ENCODE measurements at places on chromosomes 7 and 10.
A peak's percentile ranks its signal among the peaks of the same experiment; 100 is the strongest.

DNA sequence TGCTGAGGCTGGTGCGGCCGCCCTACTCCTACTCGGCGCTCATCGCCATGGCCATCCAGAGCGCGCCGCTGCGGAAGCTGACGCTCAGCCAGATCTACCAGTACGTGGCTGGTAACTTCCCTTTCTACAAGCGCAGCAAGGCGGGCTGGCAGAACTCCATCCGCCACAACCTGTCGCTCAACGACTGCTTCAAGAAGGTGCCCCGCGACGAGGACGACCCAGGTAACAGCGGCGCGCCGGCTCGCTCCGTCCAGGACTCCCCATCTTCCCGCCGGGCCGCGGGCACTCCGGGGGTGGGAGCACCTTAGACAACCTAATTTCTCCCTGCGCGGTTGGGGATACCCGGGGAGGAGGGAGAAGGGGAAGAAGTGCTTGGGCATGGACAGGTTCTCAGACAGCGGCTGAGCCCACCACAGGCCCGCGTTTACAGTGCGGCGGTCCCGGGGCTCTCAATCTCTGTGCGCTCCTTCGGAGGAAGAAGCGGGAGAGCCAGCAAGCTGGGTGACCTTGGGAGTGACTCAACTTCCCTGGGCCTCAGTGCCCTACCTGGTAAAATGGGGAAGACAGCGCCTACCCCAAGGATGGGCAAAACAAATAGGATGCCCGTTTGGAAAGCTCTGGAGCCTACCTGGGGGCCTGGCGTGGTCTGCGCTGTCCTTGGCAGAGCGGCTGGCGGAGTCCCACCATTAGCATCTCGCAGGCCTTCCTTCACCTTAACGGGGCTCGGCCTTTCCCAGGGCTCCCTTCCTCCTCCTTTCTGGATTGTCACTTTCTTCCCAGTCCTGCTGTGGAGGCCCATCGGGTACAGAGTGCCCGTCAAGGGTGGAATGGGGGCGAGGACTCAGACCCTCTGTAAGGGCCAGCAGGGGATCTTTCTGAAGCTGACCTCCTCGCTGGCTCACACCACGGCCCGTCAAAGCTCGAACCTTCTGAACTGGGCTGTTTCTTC is 852 bp downstream of the FOXI2 start:
- no peak for DNase-seq
- H3K27ac ChIP-seq, result no peak overlapping the region
- H3K4me3 ChIP-seq, result no peak overlapping the region
- peaks cover 35% of the 10 kb centered on the region for H3K27me3 ChIP-seq
- H3K36me3 ChIP-seq, result no peaks in the 10 kb centered on the region

DNA sequence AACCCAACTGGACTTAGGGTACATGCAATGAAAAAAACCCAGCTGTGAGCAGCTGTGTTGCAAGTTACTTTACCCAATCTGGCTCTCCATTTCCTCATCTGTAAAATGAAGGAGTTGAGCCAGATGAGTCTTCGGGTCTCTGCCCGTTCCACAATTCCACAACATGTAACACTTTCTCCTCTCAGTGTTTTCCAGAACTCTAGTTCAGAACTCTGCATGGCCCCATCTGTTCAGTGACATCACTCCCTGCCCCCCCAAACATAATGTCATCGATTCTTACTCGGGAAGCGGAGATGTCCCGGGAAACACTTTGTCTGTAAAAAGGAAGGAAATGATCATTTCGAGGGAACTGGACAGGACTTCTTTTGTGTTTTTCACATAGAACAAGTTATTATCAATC is 2.5 kb downstream of the SH3PXD2A start:
- peaks cover 8% of the 10 kb centered on the region for H3K4me1 ChIP-seq
- no peaks in the 10 kb centered on the region for H3K36me3 ChIP-seq
- peaks cover 39% of the 10 kb centered on the region for H3K27me3 ChIP-seq
- DNase-seq, result no peak
- no peak overlapping the region for H3K4me3 ChIP-seq

- peaks cover 74% of the 10 kb centered on the region for H3K36me3 ChIP-seq
- no peak overlapping the region for H3K27ac ChIP-seq
- peaks cover 62% of the 10 kb centered on the region for H3K4me1 ChIP-seq
- H3K27me3 ChIP-seq, result no peaks in the 10 kb centered on the region
- DNase-seq, result no peak
Measured at GRCh38 chr7:92753614-92754013, 82.8 kb downstream of the CDK6 start.

- H3K27me3 ChIP-seq, result peaks cover 16% of the 10 kb centered on the region
- H3K4me3 ChIP-seq, result no peak overlapping the region
- H3K36me3 ChIP-seq, result no peaks in the 10 kb centered on the region
- no peak overlapping the region for H3K27ac ChIP-seq
Measured at GRCh38 chr7:78039790-78040776, 241.5 kb downstream of the PHTF2 start.

DNA sequence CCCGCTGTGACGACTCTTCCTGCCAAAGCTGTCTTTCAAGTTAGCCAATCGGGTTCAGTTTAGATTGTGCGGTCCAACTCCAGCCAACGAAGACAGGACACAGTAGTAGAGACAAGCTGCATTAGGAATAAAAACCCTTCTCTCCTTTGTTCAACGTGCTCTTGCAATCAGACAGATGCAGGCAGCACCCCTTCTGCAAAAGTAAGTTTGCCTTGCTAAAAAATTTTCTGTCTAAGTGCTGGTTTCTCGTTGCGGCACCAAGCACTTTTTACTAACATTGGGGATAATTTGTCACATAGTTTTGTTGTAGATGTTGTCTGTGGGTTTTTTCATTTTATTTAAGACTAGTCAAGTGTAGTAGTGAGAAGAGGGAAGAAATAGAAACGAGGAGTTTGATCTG is 58.1 kb downstream of the MINPP1 start:
- H3K4me1 ChIP-seq, result no peaks in the 10 kb centered on the region
- peaks cover 2% of the 10 kb centered on the region for H3K36me3 ChIP-seq
- peaks cover 12% of the 10 kb centered on the region for H3K27me3 ChIP-seq
- no peak for DNase-seq

- no peak overlapping the region for H3K27ac ChIP-seq
- no peak for DNase-seq
- peaks cover 8% of the 10 kb centered on the region for H3K27me3 ChIP-seq
- H3K36me3 ChIP-seq, result no peaks in the 10 kb centered on the region
Measured at GRCh38 chr10:75508814-75509306, 77.4 kb downstream of the LRMDA start.

DNA sequence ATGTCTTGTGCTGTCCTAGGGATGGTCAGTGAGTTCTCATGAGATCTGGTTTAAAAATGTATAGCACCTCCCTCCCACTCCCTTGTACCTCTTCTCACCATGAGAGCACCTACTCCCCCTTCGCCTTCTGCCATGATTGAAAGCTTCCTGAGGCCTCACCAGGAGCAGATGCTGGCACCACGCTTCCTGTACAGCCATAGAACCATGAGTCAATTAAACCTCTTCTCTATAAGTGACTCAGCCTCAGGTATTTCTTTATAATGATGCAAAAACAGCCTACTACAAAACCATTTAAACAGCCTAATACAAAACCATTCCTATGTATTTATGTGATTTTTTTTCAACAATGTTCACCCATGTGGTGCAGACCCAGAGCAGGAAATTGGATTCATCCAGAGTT is 32.0 kb downstream of the KDM7A start:
- H3K27me3 ChIP-seq, result no peaks in the 10 kb centered on the region
- no peak overlapping the region for H3K4me3 ChIP-seq
- peaks cover 60% of the 10 kb centered on the region for H3K4me1 ChIP-seq
- DNase-seq, result no peak
- peak overlapping the region; percentile 75 for H3K27ac ChIP-seq

- H3K36me3 ChIP-seq, result peaks cover 10% of the 10 kb centered on the region
- H3K27me3 ChIP-seq, result no peaks in the 10 kb centered on the region
- H3K4me3 ChIP-seq, result no peak overlapping the region
- H3K27ac ChIP-seq, result no peak overlapping the region
- DNase-seq, result no peak
- no peaks in the 10 kb centered on the region for H3K4me1 ChIP-seq
Measured at GRCh38 chr10:96596422-96597407, 9.9 kb upstream of the TM9SF3 start.

DNA sequence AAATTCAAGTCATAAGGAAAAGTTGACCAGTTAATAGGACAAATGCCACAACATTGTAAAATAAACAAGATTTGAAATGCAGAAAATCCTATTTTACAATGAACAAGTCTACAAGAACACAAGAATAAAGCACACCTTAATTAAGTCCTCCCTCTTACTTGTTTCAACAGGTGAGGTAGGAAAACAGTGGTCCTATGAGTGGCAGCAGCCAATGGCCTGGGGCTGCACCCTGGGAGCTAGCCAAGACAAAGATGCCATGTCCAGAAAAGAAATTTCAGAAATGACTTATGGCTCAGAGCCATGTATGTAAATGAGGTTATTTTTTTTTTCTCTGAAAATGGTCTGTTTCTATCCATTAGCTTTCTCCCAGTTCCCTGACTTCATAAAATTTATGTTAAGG is 14.3 kb downstream of the KLLN start:
- no peaks in the 10 kb centered on the region for H3K27me3 ChIP-seq
- H3K4me1 ChIP-seq, result peaks cover 7% of the 10 kb centered on the region
- H3K36me3 ChIP-seq, result no peaks in the 10 kb centered on the region
- no peak for DNase-seq

GRCh38 chr10:67921065-67921464 is 36.6 kb downstream of the SIRT1 start:
- no peak overlapping the region for H3K4me3 ChIP-seq
- H3K27me3 ChIP-seq, result no peaks in the 10 kb centered on the region
- DNase-seq, result no peak

- no peak overlapping the region for H3K4me3 ChIP-seq
- H3K27me3 ChIP-seq, result no peaks in the 10 kb centered on the region
- H3K4me1 ChIP-seq, result no peaks in the 10 kb centered on the region
- no peak overlapping the region for H3K27ac ChIP-seq
- no peaks in the 10 kb centered on the region for H3K36me3 ChIP-seq
Measured at GRCh38 chr7:11461946-11462345, 370.1 kb downstream of the THSD7A start.

- no peak for DNase-seq
- H3K36me3 ChIP-seq, result no peaks in the 10 kb centered on the region
- H3K27ac ChIP-seq, result no peak overlapping the region
- H3K4me1 ChIP-seq, result peaks cover 5% of the 10 kb centered on the region
- no peaks in the 10 kb centered on the region for H3K27me3 ChIP-seq
- H3K4me3 ChIP-seq, result no peak overlapping the region
Measured at GRCh38 chr10:77866598-77866997, 60.0 kb downstream of the DLG5 start.

DNA sequence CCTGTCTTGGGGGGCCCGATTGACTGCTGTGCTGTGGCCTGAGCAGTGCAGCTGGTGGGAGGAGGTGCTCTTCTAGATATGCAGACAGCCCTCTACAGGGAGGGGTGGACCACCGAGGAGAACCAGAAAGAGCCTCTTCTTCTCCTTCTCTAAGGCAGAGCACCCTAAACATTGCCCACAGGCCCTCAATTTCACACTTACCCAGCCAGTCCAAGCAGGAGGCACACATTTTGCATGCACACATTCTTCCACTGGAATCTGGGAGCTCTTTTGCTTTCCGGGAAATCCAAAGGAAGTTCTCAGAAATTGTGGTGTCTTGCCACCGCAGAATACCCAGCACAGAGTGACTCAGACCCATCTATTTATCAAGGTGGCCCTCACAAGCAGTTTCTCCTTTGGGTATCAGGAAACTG is 45.8 kb downstream of the EEPD1 start:
- peaks cover 16% of the 10 kb centered on the region for H3K4me1 ChIP-seq
- H3K27ac ChIP-seq, result no peak overlapping the region
- no peak overlapping the region for H3K4me3 ChIP-seq

GRCh38 chr7:34048445-34048844 is 143.1 kb downstream of the BMPER start:
- no peak overlapping the region for H3K27ac ChIP-seq
- no peaks in the 10 kb centered on the region for H3K27me3 ChIP-seq
- no peaks in the 10 kb centered on the region for H3K4me1 ChIP-seq
- no peaks in the 10 kb centered on the region for H3K36me3 ChIP-seq
- no peak overlapping the region for H3K4me3 ChIP-seq

DNA sequence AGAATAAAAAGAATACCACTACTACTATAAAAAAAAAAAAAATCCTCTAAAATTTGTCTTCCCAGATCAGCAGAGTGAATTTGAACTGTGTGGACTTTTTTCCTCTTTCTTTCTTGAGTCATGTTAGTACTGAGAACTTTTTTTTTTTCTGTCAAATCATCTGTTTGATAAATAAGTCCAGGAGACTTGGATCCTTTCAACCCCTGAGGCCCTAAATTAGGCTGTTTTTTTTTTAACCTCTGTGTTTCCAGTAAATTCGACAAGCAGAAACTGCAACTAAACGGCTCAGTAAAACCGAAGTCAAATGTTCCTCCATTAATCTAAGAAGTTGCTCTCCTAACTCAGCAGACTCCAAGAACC is 2.7 kb downstream of the MAP3K8 start:
- DNase-seq, result no peak
- H3K27ac ChIP-seq, result peak overlapping the region; percentile 82
- H3K4me1 ChIP-seq, result peaks cover 61% of the 10 kb centered on the region
- no peaks in the 10 kb centered on the region for H3K27me3 ChIP-seq

DNA sequence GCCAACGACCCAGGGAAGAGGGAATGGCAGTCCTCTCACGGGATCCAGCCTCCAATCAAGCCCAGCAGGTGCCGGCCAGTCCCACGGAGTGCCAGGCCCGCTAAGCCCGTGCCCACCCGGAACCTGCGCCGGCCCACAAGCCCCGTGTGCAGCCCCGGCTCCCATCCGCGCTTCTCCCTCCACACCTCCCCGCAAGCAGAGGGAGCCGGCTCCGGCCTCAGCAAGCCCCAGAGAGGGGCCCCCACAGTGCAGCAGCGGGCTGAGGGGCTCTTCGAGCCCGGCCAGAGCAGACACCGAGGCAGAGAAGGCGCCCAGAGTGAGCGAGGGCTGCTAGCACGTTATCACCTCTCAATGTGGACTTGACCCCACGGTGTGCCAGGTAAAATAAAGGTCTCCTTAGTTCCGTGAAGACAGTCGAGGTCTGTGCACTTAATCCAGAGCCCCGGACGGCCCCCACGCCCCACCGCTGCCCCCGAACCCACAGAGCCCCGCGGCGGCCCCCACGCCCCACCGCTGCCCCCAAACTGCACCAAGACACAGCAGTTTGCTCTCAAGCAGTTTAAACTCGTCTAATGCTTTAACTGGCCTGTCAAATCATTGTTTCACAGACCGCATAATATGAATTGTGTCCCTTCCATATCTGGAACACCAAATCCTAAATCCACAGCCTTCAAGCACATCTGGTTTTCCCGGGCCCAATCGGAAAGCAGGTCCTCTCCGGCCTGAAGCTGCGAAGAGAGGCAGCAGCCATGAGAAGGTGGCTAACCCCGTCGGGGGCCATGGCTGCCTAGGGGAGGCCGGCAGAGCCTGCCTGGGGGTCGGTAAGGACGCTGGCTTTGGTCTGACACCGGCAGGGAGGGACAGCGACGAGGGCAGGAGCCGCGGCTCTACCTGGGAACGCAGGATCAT is 307.8 kb downstream of the PTPRN2 start:
- DNase-seq, result no peak
- peaks cover 2% of the 10 kb centered on the region for H3K27me3 ChIP-seq
- H3K27ac ChIP-seq, result no peak overlapping the region
- H3K4me1 ChIP-seq, result no peaks in the 10 kb centered on the region
- H3K4me3 ChIP-seq, result no peak overlapping the region

DNA sequence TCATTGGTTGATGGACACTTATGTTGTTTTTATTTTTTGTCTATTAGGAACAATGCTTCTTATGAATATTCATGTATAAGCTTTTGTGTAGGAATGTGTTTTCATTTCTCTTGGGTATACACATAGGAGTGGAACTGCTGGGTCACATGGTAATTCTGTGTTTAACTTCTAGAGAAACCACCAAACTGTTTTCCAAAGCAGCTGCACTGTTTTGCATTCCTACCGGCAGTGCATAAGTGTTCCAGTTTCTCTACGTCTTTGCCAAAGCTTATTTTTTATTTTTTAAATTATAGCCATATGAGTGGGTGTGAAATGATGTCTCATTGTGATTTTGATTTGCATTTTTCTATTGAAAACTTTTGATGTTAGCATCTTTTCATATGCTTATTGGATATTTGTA is 51.3 kb downstream of the ADK start:
- no peak for DNase-seq
- H3K4me3 ChIP-seq, result no peak overlapping the region
- H3K4me1 ChIP-seq, result peaks cover 6% of the 10 kb centered on the region
- peaks cover 27% of the 10 kb centered on the region for H3K36me3 ChIP-seq
